Endothelial cell (in vitro differentiated cells): ENCODE measurements at places on chromosomes 7 and 10. TPM values are rescaled to one million over a fixed set of nuclear protein-coding genes. Genes with fewer than 3 reads are reported as not detected.

GDF2 gene
- total RNA-seq, result not detected

PDE1C gene
- total RNA-seq, result 2.9 TPM

HKDC1 gene
- 0.31 TPM for total RNA-seq

DNA sequence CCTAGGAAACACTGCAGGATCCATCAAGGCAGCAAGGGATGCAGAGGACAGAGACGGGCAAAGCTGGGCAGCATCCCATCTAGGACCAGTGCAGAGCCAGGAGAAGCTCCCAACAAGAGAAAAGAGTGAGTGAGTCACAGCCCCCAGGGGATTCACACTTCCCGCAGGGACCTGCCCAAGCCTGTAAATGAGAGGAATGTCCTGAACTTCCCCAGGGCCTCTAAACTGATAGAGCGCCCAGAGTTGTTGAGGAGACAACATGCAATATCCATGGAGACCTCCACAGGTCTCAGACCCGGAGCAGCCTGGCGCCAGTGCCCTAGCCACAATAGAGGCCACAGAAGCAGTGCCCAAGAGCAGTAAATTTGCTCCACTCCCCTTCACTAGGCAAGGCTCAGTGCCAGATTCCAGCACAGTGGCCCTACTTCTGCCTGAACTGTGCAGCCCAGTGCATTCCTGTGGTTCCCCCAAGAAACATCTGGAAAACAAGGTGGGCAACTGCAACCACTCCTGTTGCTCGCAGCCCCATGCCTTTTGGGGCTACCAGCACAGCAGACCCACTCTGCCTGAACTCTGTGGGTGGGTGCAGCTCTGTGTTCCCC lies 567.5 kb downstream of the POM121L12 start:
- H3K27ac ChIP-seq, result no peak overlapping the region
- DNase-seq, result no peak
- H3K27me3 ChIP-seq, result peaks cover 4% of the 10 kb centered on the region
- no peak overlapping the region for H3K4me3 ChIP-seq
- H3K36me3 ChIP-seq, result no peaks in the 10 kb centered on the region

DNA sequence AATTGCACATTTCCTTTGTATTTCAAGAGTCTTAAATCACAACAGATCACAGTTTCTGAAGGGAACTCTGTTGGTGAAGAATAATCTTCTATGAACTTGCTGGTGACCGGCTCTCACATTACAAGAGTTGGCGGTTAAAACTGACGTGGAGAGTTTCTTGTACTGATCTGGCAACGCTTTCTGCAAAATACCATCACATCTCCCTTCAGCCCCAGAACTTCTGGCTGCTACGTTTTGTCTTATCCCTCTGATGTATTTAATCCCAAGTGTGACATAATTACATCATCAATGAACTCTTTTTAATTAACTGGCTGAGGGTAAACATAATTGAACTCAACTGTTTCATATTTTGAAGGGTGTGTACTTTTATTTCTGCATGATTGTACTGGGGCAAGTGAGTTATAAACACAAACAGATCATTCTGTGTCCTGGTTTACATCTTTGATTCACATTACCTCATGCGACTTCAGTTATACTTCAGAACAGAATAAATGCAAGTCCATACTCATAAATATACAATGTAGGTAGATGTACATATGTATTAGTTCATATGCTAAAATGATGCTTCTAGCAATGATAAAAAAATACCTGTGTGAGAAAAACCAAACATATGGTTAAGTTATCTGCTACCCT lies 105.1 kb upstream of the NPVF start:
- no peaks in the 10 kb centered on the region for H3K4me1 ChIP-seq
- no peak overlapping the region for H3K27ac ChIP-seq
- H3K4me3 ChIP-seq, result no peak overlapping the region
- no peaks in the 10 kb centered on the region for H3K36me3 ChIP-seq
- no peak for DNase-seq
- no peaks in the 10 kb centered on the region for H3K27me3 ChIP-seq

GRCh38 chr10:20817646-20818045 lies 79.5 kb downstream of the NEBL start:
- peaks cover 3% of the 10 kb centered on the region for H3K27me3 ChIP-seq
- no peak overlapping the region for H3K4me3 ChIP-seq
- no peaks in the 10 kb centered on the region for H3K36me3 ChIP-seq
- H3K27ac ChIP-seq, result no peak overlapping the region
- no peaks in the 10 kb centered on the region for H3K4me1 ChIP-seq

- no peak overlapping the region for H3K4me3 ChIP-seq
- H3K36me3 ChIP-seq, result no peaks in the 10 kb centered on the region
- no peak overlapping the region for H3K27ac ChIP-seq
- H3K4me1 ChIP-seq, result peaks cover 2% of the 10 kb centered on the region
- DNase-seq, result no peak
Measured at GRCh38 chr7:101890749-101891523, 73.5 kb downstream of the CUX1 start.

GRCh38 chr10:108629834-108630233 lies 1293.5 kb downstream of the XPNPEP1 start:
- H3K4me1 ChIP-seq, result no peaks in the 10 kb centered on the region
- no peak overlapping the region for H3K4me3 ChIP-seq
- no peaks in the 10 kb centered on the region for H3K36me3 ChIP-seq
- H3K27me3 ChIP-seq, result no peaks in the 10 kb centered on the region
- H3K27ac ChIP-seq, result no peak overlapping the region

- H3K4me3 ChIP-seq, result no peak overlapping the region
- H3K27ac ChIP-seq, result no peak overlapping the region
- H3K27me3 ChIP-seq, result peaks cover 2% of the 10 kb centered on the region
- peaks cover 7% of the 10 kb centered on the region for H3K36me3 ChIP-seq
Measured at GRCh38 chr10:99920486-99920885, 89.3 kb downstream of the DNMBP start.

DNA sequence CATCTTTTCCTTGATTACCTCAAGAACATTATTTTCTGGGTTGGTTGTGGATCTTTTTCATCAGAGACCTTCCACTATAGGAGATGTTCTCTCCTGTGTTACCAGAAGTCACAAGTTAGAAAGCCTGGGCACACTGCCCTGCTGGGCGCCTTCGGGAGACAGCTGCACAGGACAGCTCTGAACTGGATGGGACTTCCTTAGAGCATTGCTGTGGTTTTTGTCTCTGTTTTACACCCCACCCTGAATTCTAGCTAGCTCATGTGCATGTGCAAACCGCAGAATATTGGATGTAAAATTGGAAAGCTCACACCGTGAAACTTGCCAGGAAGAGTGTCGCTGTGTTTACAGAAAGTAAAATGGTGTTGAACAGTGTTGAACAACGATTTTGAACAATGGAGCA lies 54.4 kb upstream of the SEC61G start:
- H3K27me3 ChIP-seq, result no peaks in the 10 kb centered on the region
- peaks cover 26% of the 10 kb centered on the region for H3K4me1 ChIP-seq
- no peak overlapping the region for H3K4me3 ChIP-seq
- no peak for DNase-seq

GRCh38 chr7:48244864-48245271 lies 73.6 kb downstream of the ABCA13 start:
- peaks cover 4% of the 10 kb centered on the region for H3K27me3 ChIP-seq
- peaks cover 2% of the 10 kb centered on the region for H3K4me1 ChIP-seq
- no peak for DNase-seq
- H3K4me3 ChIP-seq, result no peak overlapping the region

DNA sequence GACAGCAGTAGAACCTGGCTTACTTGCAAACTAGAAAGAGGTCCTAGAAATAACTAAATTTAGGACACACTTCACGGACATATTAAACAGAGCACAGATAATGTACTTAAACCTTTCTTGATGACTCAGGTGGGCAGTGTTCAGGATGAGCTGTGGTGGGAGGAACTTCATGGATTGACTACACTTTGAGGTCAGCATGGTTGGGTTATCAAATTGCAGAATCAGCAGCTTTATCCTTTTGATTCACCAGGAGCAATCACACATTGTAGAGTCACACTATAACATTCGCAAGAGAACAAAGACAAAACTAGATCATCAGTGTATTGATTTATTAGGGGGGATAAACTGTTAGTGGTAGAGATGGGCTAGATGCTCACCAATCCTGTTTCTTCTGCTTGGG lies 38.6 kb upstream of the AGK start:
- H3K27me3 ChIP-seq, result peaks cover 3% of the 10 kb centered on the region
- H3K4me3 ChIP-seq, result peak overlapping the region; percentile 54
- H3K36me3 ChIP-seq, result no peaks in the 10 kb centered on the region
- no peak for DNase-seq
- peaks cover 3% of the 10 kb centered on the region for H3K4me1 ChIP-seq

DNA sequence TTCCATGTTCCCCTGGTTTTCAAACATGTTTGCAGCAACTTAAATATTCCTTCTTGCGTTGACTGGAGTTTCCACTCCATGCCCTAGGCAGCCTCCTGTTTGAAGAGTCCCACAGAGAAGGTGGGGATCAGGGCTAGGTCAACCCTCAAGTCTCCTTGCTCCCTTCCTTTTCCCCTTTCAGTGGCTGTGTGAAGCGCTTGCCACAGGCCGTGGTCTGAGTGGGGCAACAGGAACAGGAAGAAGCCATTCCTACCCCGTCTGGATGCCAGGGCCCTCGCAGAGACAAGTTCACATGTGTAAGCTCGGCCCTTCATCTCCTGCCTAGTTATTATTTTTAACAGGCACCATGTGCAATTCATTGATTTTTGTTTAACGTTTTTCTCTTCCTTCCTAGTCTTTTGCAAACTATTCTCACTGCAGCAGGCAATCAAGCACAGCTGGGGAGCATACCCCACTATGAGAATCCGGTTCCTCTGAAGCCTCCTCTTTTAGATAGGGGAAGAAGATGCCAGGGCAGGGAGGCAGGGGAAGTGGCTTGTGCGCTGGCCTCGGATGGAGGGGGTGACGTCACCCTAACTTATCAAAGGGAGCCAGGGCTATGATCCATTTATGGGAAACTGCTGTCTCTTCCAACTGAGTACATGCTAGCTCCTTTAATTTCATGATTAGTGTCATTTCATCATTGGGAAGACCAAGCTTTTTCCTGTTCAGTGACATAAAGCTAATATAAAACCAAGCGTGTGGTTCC lies 64.2 kb downstream of the PRLHR start:
- no peaks in the 10 kb centered on the region for H3K36me3 ChIP-seq
- no peak overlapping the region for H3K27ac ChIP-seq
- H3K4me1 ChIP-seq, result peaks cover 4% of the 10 kb centered on the region
- DNase-seq, result no peak
- H3K4me3 ChIP-seq, result no peak overlapping the region

- peaks cover 5% of the 10 kb centered on the region for H3K27me3 ChIP-seq
- H3K36me3 ChIP-seq, result no peaks in the 10 kb centered on the region
- no peaks in the 10 kb centered on the region for H3K4me1 ChIP-seq
- no peak overlapping the region for H3K4me3 ChIP-seq
- no peak overlapping the region for H3K27ac ChIP-seq
- DNase-seq, result peak; percentile 67
Measured at GRCh38 chr10:118568327-118568848, 27.1 kb downstream of the PRLHR start.

- DNase-seq, result no peak
- H3K27me3 ChIP-seq, result peaks cover 13% of the 10 kb centered on the region
- peaks cover 8% of the 10 kb centered on the region for H3K36me3 ChIP-seq
- H3K4me1 ChIP-seq, result peaks cover 55% of the 10 kb centered on the region
- H3K4me3 ChIP-seq, result peak overlapping the region; percentile 63
Measured at GRCh38 chr10:99521765-99522469, 10.8 kb upstream of the NKX2-3 start.
